ENCODE measurements at places on chromosomes 13 and 19.

- peak; percentile 67 for DNase-seq
Measured at GRCh38 chr19:11694533-11695439, 44.0 kb downstream of the ZNF823 start.

GRCh38 chr19:13121551-13122274, 3.6 kb downstream of the NACC1 start:
- DNase-seq = no peak

DNA sequence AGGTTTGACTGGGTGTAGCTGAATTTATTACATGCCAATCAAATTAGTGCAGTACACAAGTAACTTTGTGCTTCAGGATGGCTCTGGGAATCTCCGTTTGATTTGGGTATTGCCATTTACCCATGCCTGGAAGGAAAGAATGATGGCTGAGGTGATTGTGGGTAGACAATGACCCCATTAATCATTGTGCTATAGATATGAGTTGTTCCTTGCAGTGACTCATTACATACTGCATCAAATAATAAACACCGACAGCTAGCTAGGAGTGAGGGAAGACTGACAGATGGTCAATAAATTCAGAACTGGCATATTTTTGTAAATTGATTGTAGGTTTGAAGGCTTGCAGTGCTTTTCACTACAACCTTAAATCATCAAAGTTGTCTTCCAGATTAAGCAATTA, 1069.5 kb downstream of the DIAPH3 start:
- DNase-seq = no peak

- no peak for DNase-seq
Measured at GRCh38 chr13:40337651-40338050, 328.8 kb downstream of the FOXO1 start.

DNA sequence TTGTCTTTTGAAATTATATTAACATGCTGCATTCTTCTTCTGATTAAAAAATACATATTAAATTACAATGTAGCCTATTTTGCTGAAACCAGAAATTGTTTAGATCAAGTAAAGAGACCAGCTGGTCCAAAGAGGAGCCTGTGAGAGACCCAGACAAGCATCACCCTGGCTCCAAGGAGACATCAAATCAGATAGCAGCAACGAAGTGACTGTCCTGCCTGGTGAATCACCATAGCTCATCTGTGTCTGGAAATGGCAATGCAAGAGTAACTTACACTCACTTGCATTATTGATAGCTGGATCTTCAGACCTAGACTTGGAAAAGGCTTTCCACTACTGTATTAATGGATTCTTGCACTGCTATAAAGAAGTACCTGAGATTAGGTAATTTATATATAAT, 169.1 kb downstream of the KCTD12 start:
- DNase-seq = no peak

GRCh38 chr13:78121459-78122348, 203.1 kb upstream of the EDNRB start:
- no peak for DNase-seq

- DNase-seq = no peak
Measured at GRCh38 chr13:48842316-48842715, 133.4 kb upstream of the FNDC3A start.
